ENCODE measurements at places on chromosomes 5 and 9. TPM values are rescaled to one million over a fixed set of nuclear protein-coding genes. Genes with fewer than 3 reads are reported as not detected.

DNA sequence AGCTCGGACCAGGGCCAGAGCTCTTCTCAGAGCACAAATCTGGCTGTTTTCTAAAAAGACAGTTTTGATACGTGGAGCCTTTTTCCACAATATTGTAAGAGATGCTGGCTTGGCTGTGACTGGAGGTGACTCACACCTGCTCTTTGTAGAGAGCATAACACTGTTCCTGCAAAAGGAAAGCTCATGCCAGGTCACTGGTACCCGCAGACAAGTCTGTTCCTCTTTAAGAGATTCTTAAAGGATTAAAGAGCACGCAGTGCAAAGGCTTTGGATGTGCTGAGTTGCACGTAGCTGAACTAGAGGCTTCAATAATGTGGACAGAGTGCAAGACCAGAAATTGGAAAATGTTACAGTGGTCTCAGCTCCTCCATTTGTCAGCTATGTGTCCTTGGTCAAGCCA, 19.0 kb downstream of the ACTL7B start:
- no peak for DNase-seq

SPINK4 gene
- not detected for total RNA-seq

- no peak for DNase-seq
Observed at GRCh38 chr5:153445875-153446579, 44.4 kb upstream of the GRIA1 start.

- peak; percentile 79 for DNase-seq
Observed at GRCh38 chr5:32329395-32329834, 16.7 kb upstream of the MTMR12 start.

LECT2 gene
- total RNA-seq, result not detected

DNA sequence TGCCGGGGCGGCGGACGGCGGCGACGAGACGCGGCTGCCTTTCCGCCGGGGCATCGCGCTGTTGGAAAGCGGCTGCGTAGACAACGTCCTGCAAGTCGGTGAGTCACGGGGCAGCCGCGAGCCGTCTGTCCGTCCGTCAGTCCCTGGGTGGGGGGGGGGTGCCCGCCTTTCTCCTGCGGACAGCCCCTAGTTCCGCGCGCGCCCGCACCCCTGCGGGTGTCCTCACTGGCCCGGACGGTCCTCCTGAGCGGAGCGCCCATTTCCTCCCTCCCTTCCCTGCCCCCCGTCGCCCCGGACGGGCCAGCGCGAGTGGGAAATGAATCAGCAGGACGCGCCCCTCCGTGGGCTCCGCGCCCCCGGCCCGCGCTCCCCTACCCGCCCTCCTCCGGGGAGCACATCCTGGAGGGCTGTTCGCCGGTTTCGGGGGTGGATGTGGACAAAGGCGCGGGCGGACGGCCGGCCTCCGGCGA, 828 bp downstream of the ZSWIM6 start:
- DNase-seq, result peak; percentile 84

FABP6 gene
- total RNA-seq, result not detected

GFI1B gene
- not detected for total RNA-seq

DNA sequence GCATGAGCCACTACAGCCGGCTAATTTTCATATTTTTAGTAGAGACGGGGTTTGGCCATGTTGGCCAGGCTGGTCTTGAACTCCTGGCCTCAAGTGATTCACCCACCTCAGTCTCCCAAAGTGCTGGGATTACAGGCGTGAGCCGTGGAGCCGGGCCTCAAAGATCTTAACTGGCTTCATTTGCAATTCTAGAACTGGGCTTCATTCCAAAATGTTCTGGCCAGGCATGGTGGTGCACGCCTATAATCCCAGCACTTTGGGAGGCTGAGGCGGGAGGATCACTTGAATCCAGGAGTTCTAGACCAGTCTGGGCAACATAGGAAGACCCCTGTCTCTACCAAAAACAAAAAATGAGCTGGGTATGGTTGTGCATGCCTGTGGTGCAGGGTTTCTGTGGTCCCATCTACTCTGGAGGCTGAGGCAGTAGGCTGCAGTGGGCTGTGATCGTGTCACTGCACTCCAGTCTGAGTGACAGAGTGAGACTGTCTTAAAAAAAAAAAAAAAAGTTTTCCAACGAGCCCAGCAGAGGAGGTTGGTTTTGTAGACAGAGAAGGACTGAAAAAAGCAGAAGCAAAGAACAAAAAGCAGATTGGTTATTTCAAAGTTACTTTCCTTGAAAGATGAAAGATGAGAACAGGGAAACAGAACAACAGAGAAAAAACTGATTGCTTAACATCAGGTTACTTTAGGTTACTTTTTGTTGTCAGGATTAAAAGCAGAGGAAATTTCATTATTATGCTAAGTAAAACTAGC, 78.2 kb downstream of the ANKRD55 start:
- DNase-seq, result no peak

- DNase-seq, result no peak
Observed at GRCh38 chr9:130193531-130194377, 21.6 kb downstream of the NCS1 start.

DNA sequence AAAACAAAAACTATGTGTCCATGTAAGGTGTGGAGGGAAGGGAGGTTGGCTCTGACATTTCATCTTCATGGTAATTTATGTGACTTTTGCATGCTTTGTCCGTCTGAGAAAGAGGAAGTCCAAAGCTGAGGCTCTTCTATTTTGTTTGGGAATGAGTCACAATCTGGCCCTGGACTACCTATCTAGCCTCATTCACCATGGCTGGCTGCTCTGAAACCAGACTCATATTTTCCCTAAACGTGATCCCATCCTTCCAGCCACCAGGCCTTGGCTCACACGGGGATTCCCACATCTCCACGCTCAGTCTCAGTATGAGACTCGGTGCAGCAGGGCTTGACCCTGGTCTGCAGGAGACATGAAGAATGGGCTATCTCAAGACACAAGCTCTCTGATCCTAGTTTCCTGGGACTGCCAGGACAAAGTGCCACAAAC, 672.8 kb downstream of the ACTL7B start:
- no peak for DNase-seq

RETREG1 gene
- total RNA-seq, result 12.4 TPM

NKD2 gene
- total RNA-seq, result 1.8 TPM

GRCh38 chr5:137072361-137073115, 426.6 kb downstream of the SPOCK1 start:
- DNase-seq, result no peak

GRCh38 chr9:95815133-95815532, 60.4 kb upstream of the ERCC6L2 start:
- DNase-seq, result no peak

FAM169A gene
- 1.8 TPM for total RNA-seq

GRCh38 chr9:126902210-126902609, 12.4 kb upstream of the RALGPS1 start:
- no peak for DNase-seq

DNA sequence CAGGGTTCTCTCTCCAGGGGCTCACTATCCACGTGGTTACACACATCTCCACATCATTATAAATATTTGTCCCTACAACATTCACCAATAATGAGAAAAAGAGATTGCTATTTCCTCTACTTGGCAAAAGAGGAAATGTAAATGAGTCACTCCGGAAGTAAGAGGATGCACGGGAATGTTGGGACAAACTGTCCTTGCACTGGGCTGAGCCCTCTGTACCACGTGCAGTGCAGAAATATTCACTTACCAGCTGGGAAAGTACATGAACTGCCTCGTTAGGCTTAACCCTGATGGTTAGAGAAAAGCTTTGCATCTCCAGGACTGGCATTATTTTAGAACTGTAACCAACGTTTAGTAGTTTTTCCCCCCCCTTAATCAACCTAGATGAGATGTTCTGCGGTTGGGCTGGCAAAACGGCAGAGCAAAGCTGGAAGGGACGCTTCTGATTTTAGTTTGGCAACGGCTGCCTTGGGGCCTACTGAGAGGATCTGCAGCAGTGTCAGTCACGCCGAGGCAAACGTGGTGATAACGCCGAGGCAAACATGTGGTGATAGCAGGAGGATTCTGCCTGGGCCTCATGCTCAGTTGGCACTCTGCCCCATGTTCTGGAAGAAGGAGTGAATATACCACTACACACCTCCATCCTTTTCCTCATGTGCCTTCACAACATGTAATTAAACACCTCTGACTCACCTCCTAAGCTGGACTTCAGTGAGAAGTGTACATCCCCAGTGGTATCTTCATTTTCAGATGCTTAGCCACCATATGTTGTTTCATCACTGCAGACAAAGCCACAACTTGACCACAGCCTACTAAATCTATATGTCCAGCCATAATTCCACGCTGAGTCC, 661.4 kb upstream of the KLF4 start:
- DNase-seq, result peak; percentile 70

- DNase-seq, result no peak
Observed at GRCh38 chr9:2414465-2414864, 207.1 kb upstream of the VLDLR start.

- DNase-seq, result no peak
Observed at GRCh38 chr5:58746321-58746720, 163.4 kb downstream of the RAB3C start.

- DNase-seq, result no peak
Observed at GRCh38 chr5:124935065-124935464, 188.6 kb upstream of the ZNF608 start.

DNA sequence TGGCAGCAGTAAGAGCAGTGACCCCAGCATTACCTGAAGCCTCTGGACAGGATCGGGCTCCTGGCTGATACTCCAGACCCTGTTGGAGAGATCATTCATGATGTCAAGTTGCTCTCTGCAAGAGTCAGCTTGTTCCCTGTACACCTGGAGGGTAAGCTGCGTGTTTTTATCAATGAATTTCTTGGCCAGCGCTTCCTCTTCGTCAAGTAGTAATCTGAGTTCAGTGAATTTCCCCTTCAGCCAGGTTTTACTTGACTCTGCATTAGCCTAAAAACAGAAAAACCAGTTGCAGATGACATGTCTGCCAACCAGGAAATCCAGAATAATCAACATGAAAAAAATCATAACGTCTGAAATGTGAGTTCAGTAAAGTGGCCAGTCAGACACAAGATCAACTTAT, 19.1 kb downstream of the TRIM14 start:
- no peak for DNase-seq

- DNase-seq, result no peak
Observed at GRCh38 chr5:176406436-176407052, 9.8 kb downstream of the CLTB start.

ROR2 gene
- total RNA-seq, result 58.7 TPM

GRCh38 chr5:167664222-167664804, 627.1 kb upstream of the WWC1 start:
- DNase-seq, result no peak

- no peak for DNase-seq
Observed at GRCh38 chr5:100697970-100698369, 162.8 kb downstream of the FAM174A start.

GRCh38 chr9:122355336-122355875, 15.4 kb upstream of the PTGS1 start:
- DNase-seq, result no peak

RAI14 gene
- total RNA-seq, result 23.4 TPM

SCGB3A2 gene
- total RNA-seq, result not detected

DNA sequence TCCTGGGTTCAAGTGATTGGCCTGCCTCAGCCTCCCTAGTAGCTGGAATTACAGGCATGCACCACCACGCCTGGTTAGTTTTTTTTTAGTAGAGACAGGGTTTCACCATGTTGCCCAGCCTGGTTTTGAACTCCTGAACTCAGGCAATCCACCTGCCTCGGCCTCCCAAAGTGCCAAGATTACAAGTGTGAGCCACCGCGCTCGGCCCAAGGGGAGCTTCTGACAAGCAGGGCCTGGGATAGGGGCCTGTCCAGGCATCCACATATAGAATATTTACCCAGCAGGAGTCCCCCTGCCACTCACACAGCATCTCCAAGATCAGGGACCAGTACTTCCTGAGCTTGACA, 10.1 kb downstream of the IRF1 start:
- DNase-seq, result peak; percentile 42

MAP1B gene
- 232 TPM for total RNA-seq

DNA sequence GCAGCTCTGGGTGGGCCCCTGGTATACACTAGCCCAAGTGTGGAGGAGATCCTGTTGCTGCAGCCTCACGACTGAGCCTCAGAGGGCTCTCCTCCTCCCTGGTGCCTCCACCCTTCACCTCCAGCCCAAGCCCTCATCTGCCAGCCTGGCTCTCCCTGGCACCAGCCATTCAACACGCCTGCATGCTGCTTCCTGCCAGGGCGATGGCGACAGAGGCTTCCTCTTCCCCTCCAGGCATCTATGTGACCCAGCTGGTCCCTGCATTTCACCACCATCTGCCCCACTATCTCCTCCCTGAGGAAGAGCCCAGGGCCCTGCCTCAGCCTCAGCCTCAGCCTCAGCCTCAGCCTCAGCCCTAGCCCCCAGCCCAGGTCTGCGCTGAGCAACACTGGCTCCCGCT, 54.8 kb upstream of the ANGPTL2 start:
- peak; percentile 63 for DNase-seq

DNA sequence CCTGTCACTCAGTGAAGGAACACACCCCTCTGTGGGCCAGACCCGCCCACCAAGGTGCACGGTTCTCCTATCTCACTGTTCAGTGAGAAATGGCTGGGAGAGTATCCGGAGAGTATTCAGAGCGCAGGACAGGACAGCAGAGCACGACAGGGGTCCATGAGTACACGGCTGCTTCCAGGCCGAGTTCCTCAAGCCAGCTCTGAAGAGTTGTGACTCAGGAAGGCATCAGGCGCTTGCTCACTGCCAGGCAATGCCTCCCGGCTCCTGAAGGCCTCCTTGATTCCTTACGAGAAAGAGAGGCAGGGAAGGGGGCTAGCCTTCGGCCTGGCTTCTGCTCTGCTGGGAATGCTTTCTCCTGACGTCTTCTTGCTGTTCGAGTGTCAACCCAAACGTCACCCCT, 132.1 kb upstream of the PPP1R26 start:
- no peak for DNase-seq

DNA sequence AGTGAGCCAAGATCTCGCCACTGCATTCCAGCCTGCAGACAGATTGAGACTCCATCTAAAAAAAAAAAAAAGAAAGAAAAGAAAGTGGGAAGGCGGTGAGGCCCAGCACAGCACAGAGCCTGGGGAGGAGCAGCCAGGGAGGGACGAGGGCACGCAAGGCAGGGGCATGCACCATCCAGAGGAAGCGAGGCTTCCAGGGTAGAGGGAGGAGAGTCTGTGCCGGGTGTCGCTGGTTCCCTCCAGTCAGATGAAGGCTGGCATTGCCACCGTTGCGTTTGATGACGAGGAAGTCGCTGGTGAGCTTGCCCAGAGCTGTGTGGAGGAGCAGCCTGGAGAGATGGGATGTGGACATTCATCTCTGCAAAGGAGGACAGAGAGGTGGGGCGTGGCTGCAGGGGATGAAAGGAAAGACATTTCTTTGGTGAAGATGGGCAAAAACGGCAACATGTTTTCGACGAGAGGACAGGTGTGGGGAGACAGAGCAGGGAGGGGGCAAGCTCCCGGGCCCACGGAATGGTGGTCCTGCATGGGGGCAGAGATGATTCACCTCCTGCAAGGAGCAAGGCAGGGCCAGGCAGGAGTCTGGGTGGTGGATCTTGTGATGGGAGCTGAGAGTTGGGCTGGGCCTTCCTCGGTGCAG, 18.6 kb upstream of the OLFM1 start:
- DNase-seq, result peak; percentile 28

SPINK7 gene
- not detected for total RNA-seq

DNA sequence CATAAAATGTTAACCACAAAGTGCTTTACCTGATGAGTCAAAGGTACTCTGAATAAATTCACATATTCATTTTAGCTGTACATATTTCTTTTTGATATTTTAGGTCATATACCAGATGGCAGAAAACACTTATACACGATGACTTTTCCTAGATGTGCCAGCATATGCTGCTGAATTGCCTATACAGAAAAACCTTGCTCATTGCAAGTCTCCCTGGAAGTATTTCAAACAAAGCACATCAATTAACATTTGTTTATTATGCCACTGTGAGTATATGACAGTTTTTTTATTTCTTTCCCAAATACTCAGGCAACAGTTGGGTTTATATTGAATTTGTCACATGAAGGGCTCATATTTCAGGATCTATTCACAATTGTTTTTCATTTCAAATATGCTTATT, 180.8 kb downstream of the TMEM232 start:
- DNase-seq, result no peak
